Activated CD8-positive, alpha-beta memory T cell treated with anti-CD3 and anti-CD28 coated beads for 1 hour (primary cell): ENCODE measurements at places on chromosomes 3 and 15.

- no peak for DNase-seq
Observed at GRCh38 chr3:69748503-69748902, 9.2 kb downstream of the MITF start.

- DNase-seq, result no peak
Observed at GRCh38 chr3:61518590-61518989, 42.8 kb upstream of the PTPRG start.

- no peak for DNase-seq
Observed at GRCh38 chr3:117427081-117427480, 717.5 kb downstream of the TUSC7 start.

DNA sequence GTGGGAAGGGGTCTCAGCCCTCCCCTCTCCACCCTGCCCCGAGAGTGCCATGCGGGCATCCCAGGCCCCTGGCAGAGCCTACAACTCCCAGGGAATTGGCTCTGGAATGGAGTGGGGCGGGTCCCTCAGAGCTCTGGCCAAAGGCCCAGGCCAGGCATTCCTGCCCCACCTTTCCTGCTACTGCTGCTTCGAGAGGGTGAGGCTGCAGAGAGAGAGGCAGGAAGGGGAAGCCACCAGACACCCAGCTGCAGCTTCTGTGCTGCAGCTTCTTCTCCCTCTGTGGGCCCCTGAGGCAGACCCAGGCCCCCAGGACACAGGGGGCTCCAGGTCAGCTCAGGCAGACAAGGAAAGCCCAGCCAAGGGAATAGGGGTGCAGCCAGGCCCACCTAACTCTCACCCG is 2.7 kb downstream of the ALS2CL start:
- no peak for DNase-seq

DNA sequence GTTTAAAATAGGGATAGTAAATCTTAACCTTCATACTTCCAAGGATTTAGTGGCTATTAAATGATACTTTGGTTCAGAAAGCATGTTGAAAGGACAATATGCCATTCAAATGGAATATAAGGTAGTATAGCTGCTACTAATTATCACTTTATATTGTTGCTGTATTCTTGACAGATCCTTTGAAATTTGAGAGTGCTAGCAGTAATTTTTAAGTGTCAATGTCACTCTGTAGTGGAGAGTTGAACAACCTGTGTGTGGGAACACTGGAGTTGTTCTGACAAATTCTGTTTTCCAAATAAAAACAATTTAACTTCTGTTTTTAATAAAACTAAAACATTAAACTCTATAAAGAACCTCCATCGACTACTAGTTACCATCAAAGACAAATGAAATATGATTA is 565.7 kb downstream of the FGF12 start:
- DNase-seq, result no peak
